ENCODE measurements at places on chromosomes 3 and 15.

DNA sequence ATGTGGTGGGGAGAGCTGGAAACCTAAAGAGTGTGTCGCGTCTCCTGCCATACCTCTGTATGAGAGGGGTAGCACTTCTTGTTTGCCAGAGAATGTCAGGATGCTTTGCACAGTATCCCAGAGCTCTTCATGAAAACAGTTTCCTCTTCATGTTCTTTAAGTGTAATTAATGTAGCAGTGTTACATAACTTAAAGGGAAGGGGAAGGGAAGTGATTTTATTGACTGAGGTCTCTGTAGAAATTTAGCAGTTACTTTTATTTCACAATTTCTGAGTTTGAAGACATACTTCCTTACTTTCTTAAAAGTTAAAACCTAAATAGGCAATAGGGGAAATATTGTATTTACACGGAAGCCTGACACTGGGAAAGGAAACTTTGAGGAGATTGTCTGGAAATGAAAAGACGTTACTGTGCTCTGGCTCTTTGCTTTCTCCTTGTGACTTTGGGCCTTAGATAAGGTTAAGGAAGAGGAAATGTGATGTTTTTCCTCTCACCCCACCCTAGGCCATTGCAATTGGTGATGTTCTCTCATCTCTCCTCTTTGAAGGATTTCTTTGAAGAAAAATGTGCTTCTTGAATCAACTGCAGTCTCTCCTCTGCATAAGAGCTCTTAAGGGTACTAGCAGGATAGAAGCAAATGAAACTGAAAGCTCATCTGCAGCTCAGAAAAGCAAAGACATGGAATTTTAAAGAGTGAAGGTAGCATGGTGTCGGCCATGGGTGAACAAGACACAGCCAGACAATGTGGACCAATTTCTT lies 6.0 kb downstream of the NXPE3 start:
- peak; percentile 19 for DNase-seq

GRCh38 chr15:48266024-48266689 lies 60.1 kb downstream of the SLC12A1 start:
- DNase-seq, result no peak

DNA sequence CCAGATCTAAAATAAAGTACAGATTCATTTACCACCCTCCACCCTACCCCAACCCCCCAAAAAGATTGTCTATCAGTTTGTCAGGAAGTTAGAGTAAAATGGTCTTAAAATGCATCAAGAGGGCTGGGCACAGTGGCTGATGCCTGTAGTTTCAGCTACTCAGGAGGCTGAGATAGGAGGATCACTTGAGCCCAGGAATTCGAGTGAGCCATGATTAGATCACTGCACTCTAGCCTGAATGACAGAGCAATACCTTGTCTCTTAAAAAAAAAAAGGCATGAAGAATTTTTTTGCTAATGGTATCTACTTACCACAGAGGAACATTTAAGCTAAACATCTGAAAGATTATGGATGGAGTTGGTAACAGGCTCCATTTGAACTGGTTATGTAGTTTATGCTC lies 71.0 kb downstream of the RBM6 start:
- no peak for DNase-seq

GRCh38 chr3:175304404-175304803 lies 445.3 kb downstream of the NAALADL2 start:
- DNase-seq, result no peak

DNA sequence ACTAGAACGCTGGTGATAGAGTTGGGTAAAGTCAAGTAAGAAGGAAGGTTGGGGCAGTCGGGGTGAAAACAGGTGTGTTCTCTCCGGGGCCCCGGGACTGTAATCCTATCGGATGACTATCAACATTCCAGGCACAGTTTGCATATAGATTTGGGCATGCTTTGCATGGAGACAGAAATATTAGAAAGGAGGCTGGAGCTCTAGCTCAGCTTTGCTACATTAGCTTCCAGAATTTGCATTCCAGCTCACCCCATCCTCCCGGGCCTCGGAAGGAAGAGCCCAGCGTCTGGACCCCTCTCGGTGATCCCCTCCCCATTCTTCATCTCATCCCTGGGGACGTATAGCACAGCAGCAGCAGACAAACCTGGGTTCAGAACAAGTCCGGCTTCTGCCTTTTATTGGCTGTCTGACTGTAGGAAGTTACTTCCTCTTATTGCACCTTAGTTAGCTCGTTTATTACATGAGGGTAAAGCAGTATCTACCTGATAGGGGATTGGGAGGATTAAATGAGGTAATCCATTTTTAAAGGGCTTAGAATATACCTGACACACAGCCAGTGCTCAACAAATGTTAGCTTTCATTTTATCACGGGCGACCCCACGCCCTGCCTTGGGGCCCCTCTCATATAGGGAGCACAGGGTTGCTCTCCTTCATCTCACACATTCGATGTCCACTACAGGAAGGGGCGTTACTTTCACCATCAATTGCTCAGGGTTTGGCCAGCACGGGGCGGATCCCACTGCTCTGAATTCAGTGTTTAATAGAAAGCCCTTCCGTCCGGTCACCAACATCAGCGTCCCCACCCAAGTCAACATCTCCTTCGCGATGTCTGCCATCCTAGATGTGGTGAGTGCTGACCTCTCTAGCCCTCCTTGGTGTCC lies 3.2 kb downstream of the HTR3E start:
- no peak for DNase-seq

DNA sequence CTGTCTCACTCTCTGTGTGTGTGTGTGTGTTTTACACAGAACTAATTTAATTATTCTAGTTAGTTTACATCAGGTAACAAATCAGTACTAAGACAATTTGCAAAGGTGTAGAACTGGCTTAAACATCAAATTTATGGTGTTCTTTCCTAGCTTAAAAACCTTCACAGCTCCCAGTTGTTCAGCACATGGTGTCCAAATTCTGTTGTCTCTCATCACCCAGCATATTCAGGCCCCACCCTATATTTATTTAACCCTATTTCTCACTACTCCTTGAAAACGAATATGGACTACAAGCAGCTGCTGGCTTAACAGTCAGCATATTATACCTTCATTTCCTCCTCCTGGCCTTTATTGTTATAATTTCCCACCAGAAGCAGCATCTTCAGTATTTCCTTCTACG lies 1.2 kb downstream of the IL20RB start:
- DNase-seq, result no peak

DNA sequence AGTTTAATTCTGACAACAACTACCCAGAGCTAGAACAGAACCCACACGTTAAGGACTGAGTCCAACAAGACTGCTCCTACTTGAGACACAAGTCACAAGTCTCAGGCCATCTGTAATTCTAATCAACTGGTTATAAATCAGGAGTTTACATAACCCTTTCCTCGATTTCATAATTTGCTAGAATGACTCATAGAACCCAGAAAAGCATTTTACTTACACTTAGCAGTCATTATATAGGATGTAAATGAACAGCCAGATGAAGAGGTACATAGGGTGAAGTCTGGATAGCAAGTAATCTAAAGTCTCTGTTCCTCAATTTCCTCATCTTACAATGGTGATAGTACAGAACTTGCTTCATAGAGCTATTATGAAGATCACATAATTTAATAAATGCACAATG lies 1018.2 kb downstream of the DIPK2A start:
- no peak for DNase-seq

DNA sequence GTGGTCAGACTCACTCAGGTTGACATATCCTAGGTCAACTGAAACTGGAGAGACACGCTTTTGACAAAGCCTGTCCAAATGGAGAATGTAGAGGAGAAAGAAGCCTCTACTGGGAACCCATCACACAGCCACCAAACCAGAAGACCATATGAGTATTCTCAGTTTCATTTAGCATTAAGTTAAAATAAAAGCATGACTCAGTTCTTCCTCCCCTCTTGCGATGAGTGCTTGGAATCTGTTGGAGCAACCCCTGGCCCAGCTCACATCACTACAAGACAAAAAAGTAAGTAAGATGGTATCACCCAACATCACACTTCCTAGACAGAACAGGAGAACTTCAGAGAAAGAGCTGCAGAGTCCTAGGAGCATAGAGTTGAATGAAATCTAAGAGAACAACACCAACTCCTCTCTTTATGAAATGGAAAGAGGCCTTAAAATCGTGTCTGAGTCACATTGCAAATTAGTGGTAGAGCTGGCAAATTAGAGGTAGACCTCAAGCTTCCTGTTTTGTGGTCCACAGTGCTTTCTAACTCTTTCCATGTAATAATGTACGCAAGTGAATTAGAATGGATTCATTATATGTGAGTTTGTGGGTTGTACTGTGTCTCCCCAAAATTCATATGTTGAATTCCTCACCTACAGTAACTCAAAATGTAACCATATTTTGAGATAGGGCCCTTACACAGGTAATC lies 51.2 kb downstream of the FGF12 start:
- no peak for DNase-seq

- no peak for DNase-seq
These were observed 61.6 kb upstream of the RYK start for GRCh38 chr3:134312072-134312872.

DNA sequence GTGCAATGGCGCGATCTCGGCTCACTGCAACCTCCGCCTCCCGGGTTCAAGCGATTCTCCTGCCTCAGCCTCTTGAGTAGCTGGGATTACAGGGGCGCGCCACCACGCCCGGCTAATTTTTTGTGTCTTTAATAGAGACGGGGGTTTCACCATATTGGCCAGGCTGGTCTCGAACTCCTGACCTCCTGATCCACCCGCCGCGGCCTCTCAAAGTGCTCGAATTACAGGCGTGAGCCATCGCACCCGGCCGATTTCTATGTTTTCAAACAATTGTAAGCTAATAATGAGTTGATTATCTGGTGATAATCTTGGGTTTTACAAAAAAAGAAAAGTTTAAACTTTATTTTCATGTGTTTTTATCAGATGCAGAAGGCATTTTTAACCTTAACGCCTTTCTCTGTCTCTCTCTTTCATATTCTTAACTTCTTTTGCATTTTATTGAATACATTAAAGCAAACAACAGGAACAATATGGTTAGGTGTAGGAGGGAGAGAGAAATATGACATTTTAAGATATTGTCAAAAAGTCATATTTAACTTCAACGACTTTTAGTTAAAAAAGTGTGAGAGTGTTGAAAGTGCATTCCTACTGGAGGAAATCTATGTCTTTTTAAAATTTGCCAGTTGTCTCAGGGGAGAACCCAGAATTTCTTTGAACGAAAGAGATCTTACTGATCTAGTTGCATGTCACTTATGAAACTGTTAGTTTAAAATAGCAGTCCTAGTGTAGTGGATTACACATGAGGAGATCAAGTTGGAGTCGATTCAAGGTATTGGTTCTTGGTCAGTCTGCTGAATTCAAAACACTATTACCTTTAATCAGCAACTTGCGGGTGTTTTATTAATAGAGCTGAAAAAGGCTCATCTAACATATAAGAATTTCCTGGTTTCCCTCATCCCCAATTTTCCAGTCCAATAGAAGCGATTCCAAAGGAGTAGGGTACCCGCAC lies 3.4 kb upstream of the MEIS2 start:
- DNase-seq, result no peak

GRCh38 chr3:60703956-60704736 lies 547.1 kb downstream of the FHIT start:
- DNase-seq, result no peak

DNA sequence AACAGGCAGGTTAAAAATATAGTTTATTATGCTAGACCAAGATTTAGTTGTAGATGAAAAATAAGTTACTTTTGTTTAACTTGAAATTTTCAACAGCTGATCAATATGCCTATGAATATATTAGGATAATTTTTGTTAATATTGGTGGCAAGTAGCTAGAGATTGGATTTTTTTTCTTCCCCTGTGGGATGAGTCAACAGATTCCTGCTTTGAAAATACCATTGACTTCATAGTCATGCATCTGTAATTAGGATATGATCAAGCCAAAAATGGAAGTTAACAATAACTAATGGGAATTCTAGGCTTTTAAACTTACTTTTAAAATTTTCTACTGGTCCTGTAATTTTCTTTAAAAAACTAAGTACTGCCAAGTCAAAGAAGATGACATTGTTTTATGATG lies 211.7 kb downstream of the ZIC1 start:
- no peak for DNase-seq

- DNase-seq, result no peak
These were observed 9.2 kb downstream of the ZSCAN2 start for GRCh38 chr15:84609818-84610525.

DNA sequence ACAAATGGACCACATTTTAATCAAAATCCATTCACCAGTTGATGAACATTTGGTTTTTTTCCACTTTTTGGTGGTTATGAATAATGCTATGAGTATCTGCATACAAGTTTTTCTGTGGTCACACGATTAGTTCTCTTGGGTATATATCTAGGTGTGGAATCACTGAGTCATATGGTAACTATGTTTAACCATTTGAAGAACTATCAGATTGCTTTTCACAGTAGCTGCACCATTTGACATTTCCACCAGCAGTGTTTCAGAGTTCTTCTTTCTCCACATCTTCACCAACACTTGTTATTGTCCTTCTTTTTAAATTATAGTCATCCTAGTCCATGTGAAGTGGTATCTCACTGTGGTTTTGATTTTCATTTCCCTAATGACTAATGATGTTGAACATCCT lies 33.3 kb upstream of the ATG7 start:
- DNase-seq, result no peak

- DNase-seq, result no peak
These were observed 26.9 kb downstream of the NR1I2 start for GRCh38 chr3:119808843-119809242.

Data from CD4-positive, alpha-beta T cell treated with Interleukin-1 beta for 1 hour (primary cell).